ENCODE measurements at places on chromosomes 2 and 18.

DNA sequence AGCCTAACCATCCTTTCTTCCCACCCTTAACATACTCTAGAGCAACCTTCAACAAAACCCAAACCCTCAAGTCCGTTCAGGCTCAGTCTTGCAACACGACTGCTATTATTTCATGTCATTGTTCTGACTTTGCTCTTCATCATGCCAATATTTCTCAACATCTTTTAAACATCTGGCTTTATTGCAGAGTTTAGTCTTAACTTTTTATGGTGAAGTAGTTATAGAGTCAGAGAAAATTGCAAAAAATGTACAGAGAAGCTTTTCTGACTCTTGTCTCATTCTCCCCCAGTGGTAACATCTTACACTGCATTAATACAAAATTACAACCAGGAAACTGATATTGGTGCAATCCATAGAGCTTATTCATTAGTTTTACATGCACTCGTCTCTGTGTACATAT lies 3.9 kb downstream of the MARCO start:
- no peak for DNase-seq

DNA sequence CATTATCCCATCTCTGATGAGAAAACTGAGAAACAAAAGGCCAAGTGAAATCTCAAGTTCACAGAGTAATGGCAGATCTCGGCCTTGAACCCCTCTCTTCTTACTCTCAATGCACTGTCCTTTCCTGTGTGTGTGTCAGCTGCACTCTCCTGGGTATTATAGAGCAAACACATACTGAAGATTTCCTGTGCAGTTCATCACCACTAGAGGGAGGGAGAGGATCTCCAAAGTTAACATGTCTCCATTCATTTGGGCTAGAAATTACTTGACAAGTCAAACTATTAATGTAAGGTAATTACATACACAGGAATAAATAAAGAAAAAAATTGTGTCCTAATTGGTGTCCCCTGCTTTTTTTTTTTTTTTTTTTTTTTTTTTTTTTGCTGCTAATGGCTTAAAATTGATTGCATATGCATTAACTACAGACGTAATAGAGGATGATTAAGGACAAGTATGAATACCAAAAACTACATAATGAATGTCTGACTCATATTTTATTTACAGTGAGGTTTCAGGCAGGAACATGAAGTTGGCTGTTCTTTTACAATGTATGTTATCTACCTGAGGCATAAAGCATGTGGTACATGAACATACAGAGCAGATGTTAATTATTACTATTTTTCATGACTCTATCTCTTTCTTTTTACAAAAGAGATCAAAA lies 269.2 kb downstream of the NYAP2 start:
- no peak for DNase-seq

DNA sequence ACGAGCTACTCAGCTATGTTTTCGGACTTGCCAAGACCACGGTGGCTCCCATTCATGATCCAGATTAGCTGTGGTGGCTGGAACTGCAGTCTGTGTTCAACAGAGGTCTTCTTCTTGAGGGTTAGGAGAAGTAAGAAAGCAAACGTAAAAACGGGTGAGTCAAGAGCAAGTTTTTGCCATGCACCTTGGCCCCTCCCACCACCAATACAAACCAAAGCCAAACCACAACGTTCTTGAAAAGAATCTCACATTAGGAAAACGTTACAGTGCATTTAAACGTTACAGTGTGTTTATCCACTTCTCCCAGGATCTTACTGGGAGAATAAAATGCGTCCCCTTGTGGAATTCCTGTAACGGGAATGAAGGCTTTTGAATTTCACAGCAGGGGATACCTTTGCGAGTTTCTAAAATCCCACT lies 725 bp downstream of the FBXO48 start:
- peak; percentile 56 for DNase-seq

DNA sequence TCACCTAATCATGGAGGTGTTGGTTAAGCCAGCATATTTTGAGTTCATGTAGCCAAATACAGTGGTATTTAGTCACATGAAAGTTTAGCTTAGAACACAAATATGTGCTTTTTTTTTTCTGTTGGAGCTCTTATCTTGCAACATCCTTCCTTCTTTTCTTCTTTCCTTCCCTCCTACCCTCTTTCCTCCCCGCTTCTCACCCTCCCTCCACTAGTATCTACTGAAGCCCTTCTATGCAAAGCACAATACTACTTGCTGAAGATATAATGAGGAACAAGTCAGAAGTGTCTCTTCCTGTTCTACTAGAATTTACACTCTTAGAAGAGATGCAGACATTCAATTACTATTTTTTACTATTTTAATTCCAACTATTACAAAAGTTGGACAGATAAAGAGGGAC lies 105.0 kb upstream of the ITGA4 start:
- no peak for DNase-seq

- no peak for DNase-seq
These were observed 318.9 kb upstream of the HS6ST1 start for GRCh38 chr2:128637481-128638155.

GRCh38 chr2:3091696-3092095 lies 285.9 kb downstream of the EIPR1 start:
- no peak for DNase-seq

DNA sequence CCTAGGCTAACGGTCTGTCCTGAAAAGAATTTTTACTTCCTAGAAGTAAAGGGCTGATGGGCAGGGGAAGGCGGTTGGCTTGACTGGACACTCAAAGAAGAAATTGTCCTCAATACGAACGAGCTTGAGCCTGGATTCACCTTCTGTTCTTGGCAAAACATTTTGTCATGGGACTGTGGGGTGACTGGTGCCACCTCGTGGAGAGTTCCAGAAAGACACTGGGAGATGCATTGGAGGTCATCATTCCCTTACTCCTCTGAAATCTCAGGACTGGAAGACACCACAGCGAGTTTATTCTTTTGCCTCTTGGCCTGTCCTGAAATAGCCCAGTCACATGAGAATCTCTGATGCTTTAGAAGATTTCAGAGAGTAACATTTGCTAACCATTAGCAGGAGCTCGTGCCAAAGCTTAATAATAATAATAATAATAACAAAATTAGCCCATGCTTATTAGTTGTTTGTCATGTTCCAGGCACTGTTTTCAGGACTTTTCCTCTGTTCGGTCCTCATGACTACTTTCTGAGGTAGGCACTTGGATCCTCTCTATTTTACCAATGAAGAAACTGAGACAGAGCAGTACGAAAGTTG lies 44.5 kb downstream of the TMEM182 start:
- peak; percentile 31 for DNase-seq

- DNase-seq = no peak
These were observed 216.9 kb upstream of the TNP1 start for GRCh38 chr2:217076657-217077232.

DNA sequence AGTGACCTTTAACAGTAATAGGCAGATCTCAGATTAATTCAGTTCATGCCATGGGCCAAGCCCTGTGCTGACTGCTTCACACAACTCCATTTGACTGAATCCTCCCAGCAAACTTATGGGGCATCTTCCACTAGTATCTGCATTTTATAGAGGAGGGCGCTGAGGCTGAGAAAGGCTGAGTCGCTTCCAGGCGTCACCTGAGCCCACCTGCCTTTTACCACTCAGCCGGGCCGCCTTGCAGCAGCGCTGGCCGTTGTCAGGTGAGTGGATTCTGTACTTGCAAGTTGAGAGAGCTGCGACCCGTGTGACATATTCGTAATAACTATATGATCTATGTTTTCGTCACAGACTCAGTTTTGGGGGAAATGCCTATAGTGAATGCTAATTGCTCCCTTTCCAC lies 59.3 kb upstream of the B3GNT7 start:
- no peak for DNase-seq

DNA sequence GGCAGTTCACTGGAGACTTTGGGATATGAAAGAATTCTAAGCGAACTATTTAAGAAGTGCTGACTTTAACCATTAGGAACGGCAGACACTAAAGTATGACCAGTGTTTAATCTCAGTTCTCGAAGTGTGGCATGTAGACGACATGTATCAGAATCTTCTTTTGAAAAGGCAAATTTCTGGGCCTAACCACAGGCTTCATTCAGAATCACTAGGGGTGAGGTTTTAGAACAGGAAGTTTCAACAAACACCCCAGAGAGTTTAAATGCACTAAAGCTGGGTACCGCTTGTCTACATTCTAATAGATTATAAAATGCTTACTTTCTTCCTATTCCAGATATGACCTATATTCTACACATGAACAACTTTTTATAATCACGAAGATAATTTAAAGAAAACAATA lies 180.3 kb downstream of the ANKRD44 start:
- DNase-seq = no peak

- DNase-seq = no peak
These were observed 17.5 kb downstream of the STAT1 start for GRCh38 chr2:190996338-190996946.

DNA sequence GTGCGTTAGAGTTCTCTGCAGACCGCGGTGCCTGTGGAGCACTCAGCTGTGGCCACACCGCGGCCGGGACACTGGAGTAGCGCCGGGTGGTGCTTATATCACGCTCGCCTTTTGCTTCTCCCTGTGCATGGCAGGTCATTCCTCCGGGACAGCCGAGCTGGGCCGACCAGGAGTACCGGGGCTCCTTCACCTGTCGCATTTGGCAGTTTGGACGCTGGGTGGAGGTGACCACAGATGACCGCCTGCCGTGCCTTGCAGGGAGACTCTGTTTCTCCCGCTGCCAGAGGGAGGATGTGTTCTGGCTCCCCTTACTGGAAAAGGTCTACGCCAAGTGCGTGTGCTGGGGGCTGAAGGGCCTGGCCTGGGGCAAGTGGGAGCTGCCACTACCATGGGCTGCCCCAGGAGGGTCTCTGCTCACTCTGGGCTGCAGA lies 4.2 kb downstream of the CAPN10 start:
- peak; percentile 0 for DNase-seq

- DNase-seq = no peak
These were observed 89.7 kb upstream of the COL3A1 start for GRCh38 chr2:188884517-188884916.

DNA sequence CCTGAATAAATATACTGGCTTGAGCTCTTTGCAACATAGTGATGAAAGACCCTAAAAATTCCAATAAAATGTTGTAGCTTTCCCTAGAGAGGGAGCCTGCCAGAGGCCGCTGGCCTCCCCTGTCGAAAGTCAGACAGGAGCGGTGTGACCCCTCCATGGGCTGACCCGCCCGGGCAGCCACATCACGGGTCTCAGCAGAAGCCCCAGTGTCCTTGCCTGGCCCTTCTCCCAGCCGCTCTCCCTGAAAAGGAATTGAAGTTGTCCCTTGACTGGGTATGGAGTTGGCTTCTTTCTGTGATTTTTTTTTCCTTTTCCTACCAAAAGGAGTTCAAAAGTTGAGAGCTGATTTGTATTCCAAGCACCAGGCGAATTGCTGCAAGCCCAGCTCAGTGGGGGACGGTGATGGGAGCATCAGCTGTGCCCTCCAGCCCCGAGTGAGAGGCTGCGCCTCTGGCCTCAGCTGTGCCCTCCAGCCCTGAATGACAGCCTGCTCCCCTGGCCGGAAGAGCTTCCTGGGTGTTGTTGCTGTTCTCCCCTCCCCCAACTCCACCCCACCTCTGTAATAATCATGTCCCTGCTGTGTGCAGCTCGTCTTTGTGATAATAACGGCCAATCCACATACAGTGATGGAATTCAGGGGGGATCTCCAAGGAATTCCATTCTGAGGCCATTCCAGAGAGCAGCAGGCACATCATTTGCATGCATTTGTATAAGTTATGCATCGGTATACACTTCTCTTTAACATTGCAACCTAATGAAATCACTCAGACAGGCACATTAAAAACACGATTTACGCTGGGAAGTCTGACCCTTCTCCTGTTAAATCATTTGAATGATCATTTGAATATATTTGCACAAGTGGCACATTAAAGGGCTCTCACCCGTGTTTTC lies 501.0 kb downstream of the EIPR1 start:
- no peak for DNase-seq

DNA sequence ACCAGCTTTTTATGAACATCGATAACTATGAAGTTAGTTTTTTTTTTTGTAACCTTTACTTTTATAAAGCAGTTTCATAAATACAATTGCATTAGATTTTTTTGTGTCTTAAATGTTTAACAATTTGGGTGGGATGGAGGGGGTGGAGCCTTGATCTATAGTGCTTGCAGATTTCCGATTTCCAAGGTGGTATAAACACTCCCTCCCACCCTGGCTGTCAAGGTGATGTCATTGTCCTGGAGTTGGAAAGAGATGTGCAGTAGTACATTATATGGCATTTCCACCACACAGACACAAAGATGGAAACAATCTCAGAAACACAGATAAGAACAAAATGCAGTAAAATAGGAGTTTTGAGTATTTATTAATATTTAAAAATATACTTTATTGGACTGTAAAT lies 114.4 kb downstream of the TTN start:
- no peak for DNase-seq

DNA sequence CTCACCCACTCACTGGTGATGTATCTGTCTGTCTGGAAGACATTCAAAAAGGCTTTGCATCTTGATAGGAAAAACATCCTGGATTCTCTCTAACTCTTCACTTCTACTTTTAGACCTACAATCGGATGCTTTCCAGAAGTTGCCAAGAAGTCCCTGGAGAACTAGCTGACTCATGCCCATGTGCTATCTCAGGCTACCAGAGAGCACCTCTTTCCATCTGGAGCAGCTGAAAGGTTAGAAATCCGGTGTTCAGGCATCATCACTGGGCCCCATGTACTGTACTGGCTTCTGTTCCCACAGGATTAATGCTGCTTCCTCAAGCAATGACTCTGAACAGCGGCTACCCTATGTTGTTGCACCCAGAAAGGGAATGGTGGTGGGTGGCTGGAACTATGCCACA lies 259.0 kb downstream of the NBAS start:
- no peak for DNase-seq

DNA sequence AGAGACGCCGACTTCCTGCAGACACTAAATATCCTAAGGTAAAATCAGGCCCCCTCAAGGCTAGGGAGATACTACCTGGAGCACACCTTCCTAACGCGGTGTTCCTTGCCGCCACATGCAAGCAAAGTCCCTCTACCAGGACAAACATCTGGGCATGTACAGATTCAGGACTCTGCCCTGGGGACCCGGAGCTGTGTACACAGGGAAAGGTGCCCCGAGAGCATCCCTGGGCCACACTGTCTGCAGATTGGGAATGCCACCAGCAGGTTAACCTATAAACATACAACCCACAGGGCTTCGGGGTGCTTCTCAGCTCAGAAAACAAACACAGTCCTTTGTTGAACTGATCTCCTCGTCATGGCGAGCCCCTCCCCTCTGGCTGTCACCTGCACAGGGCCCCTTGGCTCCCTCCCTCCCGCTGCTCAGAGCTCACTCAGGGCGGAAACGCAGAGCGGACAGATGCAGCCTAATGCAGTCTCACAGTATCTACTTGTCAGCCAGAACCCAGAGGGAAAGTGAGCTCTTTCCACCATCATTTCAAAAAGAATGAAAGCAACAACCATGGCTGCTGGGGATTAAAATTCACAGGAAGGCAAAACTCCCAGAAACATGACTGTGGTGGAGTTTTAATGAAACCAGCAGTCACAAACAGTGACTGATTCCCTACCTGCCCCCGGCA lies 218.8 kb downstream of the HDAC4 start:
- DNase-seq = no peak

GRCh38 chr2:28748176-28748575 lies 3.5 kb upstream of the PPP1CB start:
- no peak for DNase-seq
